ENCODE measurements at places on chromosomes 7 and 10.

- DNase-seq, result no peak
These were observed 66.4 kb upstream of the INSIG1 start for GRCh38 chr7:155231241-155231800.

DNA sequence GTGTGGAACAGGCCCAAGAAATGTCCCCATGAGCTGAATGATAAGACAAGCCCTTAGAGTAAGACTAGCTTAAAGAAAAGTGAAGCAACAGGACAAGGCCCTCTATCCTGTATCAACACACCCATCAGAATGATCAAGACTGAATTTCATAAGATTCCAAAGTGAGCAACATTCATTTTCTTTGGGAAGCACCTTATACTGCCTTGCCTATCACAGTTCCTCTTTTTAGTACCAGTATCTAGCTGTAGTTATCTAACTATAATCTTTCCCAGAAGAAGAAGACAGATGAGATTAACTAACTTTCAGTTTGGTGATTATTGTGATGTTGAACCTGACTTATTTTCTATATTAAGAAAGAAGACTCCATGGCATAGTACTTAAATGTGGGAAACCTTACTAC lies 391.2 kb downstream of the PHTF2 start:
- no peak for DNase-seq

GRCh38 chr10:24360282-24361127 lies 151.6 kb downstream of the KIAA1217 start:
- DNase-seq, result no peak

- no peak for DNase-seq
These were observed 1191.9 kb downstream of the CNTNAP2 start for GRCh38 chr7:147308539-147308938.

GRCh38 chr7:137166363-137166762 lies 177.2 kb downstream of the PTN start:
- no peak for DNase-seq

DNA sequence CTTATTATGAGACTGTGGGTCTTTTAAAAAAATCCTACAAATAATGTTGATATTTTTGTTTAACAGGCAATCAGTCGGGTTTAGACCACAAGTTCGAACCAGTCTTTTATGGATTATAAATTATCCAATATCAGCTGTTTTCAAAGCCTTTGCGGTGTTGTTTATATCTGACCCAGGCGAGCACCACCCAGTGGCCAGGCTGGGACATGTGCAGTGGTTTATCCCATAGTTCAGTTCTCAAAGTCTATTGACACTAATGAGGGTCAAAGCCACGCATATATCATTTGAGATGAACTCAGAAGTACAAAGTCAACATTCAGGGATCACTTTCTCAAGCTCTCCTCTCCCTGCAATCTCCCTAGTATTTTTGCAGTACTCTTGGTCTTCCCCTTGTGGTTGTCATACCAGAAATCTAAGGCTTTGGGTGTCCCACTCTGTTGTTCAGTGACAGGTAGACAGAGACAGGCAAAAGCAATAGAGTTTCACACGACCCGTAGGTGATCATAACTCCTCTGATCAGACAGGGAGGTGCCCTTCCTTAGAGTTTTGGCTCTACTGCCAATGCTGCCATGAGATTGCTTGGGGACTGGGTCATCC lies 117.4 kb upstream of the POM121L12 start:
- no peak for DNase-seq

- DNase-seq, result no peak
These were observed 17.3 kb downstream of the WDFY4 start for GRCh38 chr10:48701941-48702340.

- no peak for DNase-seq
These were observed 32.9 kb upstream of the BPGM start for GRCh38 chr7:134613623-134614347.

DNA sequence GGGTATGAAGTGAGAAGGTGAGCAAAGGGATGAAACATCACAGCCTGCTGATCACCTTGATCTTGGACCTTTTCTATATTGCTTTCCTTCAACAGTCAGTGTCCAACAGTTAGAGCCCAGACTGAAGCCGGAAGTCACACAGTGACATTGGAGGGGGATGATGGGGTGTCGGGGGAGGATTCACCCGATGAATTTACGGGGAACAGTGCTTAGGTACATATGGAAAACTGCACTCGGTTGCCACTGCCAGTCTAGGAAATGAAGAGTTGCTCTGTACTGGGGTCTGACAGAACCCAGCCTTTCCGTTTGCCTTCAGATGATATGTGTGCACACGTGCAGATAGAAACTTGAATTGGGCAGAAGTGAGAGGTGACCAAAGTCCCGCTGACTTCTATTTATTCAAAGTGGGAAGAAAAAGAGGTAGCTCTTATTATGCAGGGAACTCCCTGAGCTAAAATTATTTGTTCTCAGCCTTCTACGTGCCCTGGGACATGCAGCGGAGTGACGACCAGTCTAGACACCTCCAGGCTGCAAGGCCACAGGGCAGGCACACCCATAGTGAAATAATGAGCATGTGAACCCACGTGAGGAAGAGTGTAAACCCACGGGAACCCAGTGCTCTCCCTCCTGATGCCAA lies 107.2 kb upstream of the INHBA start:
- no peak for DNase-seq

- no peak for DNase-seq
These were observed 63.0 kb downstream of the AOAH start for GRCh38 chr7:36661135-36661840.

DNA sequence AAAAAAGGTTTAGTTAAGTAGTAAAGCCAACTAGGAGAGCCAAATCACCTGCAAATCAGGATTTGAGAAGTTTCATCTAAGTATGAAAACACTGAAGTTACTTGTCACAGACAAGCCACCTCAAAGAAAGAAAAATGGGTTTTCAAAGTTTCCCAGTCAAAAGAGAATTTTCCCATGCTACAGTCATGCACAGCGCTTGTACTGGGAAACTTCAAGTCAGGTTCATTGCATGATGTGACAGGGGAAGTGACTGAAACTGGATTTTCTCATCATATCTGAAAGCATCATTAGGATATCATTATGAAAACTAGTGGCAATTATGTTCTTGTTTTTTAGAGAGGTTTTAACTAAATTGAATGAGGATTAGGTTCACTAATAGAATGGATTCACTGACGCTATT lies 167.0 kb downstream of the SGMS1 start:
- no peak for DNase-seq

DNA sequence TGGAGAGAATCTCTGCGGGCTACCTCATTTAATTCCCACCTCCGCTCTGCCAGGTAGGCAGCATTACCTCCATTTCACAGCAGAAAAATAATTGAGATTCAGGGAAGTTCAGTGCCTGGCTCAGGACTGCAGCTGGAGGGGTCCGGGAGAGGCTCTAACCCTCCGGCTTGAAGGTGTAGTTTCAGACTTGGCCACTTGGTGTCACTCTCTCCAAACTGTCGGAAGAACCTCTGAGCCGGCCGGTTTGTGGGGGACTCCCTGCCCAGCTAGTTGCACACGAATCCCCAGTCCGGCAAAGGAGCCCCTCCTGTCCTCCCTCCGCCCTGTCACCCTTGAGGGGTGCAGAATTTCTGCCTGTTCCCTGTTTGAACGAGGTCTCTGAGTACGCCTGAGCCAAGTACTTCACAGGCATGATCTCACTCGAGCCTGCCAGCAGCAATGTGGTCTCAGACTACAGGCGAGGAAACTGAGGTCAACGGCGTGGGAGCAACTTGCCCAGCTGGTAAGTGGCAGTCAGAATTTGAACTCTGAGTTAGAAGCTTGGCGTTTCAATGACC lies 144.7 kb upstream of the ZNF716 start:
- DNase-seq, result no peak

GRCh38 chr7:24812305-24812945 lies 55.2 kb upstream of the GSDME start:
- peak; percentile 22 for DNase-seq

- DNase-seq, result no peak
These were observed 208.4 kb upstream of the LRRTM3 start for GRCh38 chr10:66717231-66717981.

DNA sequence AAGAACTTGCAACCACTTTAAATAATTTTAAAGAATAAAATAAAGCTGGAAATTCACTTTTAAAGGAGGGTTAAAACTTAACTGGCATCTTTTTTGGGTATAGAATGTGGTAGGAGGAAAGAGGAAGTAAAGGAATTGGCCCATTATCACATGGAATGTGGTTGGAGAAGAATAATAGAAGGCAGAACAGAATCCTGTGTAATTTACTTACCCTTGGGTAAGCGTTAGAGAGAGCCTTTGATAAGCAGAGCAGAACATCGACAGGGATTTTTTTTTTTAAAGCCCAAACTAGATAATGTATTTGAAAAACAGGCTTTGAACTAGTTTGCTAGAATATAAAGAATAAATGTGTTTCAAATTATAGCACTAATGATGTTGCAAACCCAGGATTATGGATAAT lies 199.8 kb upstream of the KIAA1217 start:
- no peak for DNase-seq

DNA sequence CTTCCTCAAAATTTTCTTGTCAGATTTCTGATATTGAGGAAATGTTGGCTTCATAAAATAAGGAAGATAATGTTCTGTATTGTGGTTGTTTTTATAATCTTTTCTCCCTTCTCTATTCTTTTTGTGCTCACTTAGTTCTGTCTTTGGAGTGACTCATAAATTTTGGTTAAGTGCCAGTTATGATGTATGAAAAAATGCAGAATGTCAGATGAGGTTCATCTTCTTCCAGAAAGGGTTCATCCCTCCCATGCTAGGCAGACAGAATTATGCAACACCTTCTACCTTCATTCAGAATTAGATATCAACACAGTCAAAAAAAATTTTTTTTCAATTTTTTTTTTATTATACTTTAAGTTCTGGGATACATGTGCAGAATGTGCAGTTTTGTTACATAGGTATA lies 36.6 kb upstream of the CYP2C19 start:
- no peak for DNase-seq

GRCh38 chr10:124161601-124162000 lies 68.2 kb upstream of the CHST15 start:
- no peak for DNase-seq

DNA sequence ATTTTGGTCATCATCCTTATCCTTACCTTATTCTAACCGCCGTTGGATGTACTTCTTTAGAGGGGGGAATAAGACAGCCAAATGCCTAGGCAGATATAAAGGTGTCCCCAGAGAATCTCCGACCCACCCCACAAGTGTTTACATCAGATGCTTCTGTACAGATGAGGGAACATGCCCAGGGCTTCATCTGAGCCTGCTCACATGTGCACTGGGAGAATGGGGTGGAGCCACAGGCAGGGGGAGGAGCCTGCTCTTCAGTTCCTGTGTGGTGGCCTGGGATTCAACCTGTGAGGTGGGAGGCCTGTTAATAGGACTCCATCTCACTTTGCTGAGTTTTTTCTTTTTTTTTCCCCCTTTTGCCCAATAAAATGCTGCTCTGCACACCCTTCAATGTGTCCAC lies 27.6 kb upstream of the OPTN start:
- DNase-seq, result no peak

GRCh38 chr7:112634107-112634506 lies 153.3 kb downstream of the LSMEM1 start:
- no peak for DNase-seq

- DNase-seq, result no peak
These were observed 120.5 kb upstream of the KLF14 start for GRCh38 chr7:130854481-130854880.

GRCh38 chr10:104052431-104052830 lies 33.2 kb downstream of the COL17A1 start:
- DNase-seq, result no peak

- no peak for DNase-seq
These were observed 49.5 kb upstream of the PPP2R2D start for GRCh38 chr10:131851346-131851745.

- DNase-seq, result no peak
These were observed 370.8 kb downstream of the CDC14C start for GRCh38 chr7:49295146-49295545.

- no peak for DNase-seq
These were observed 47.2 kb downstream of the ANKIB1 start for GRCh38 chr7:92292981-92293380.

- no peak for DNase-seq
These were observed 978 bp downstream of the OGDH start for GRCh38 chr7:44607141-44608068.

GRCh38 chr7:146486519-146486918 lies 369.9 kb downstream of the CNTNAP2 start:
- DNase-seq, result no peak

GRCh38 chr10:60735244-60735643 lies 43.0 kb upstream of the CDK1 start:
- DNase-seq, result no peak

GRCh38 chr10:33820531-33820930 lies 486.1 kb upstream of the NRP1 start:
- DNase-seq, result no peak

- DNase-seq, result no peak
These were observed 1061.1 kb upstream of the GHITM start for GRCh38 chr10:83078160-83078559.

GRCh38 chr7:32937344-32938174 lies 19.7 kb upstream of the FKBP9 start:
- no peak for DNase-seq

DNA sequence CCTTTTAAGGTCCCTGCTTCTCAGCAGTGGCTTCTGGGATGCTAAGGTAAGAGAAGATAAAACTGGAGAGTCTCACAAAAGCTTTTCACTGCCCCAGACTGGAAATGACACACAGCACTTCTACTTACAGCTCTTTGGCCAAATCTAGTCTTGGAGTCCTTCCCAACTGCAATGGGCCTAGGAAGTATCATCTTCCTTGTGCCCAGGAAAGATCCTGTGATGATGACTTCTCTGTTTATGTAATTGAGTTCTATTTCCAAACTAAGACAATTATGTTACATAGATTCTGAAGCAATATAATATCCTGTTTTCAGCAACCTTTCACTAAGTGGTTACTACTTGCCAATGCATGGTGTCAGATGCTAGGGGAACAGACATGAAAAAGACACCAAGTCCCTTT lies 234.1 kb downstream of the PTEN start:
- DNase-seq, result no peak

GRCh38 chr10:100653957-100654781 lies 91.2 kb upstream of the PAX2 start:
- peak; percentile 41 for DNase-seq

- DNase-seq, result no peak
These were observed 423.4 kb downstream of the DNAJB6 start for GRCh38 chr7:157760004-157760730.

- DNase-seq, result no peak
These were observed 49.6 kb upstream of the BTRC start for GRCh38 chr10:101304316-101304715.

- no peak for DNase-seq
These were observed 490.9 kb downstream of the REEP3 start for GRCh38 chr10:64011912-64012714.

- DNase-seq, result no peak
These were observed 70.0 kb upstream of the FAM13C start for GRCh38 chr10:59432207-59432900.

DNA sequence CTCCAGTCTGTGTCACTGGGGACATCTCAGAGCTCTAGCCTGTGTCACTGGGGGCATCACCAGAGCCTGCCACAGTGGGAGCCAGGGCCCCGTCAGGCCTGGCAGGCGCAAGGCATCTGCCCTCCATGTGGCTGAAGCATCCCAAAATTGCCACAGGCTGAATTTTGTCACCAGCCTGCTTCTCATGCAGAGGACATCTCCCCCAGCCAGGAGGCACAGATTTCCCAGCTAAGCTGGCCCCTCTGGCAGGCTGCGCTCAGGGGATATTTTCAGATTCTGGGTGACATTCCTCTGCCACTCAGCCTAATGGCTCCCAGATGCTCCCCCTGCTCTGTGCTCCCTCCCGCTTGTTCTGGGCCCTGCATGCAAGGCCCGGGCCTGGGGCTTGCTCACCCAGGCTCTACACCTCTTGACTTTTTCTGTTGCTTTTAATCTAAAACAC lies 64.6 kb downstream of the COL13A1 start:
- DNase-seq, result no peak
